Activated T-helper 1 cell treated with anti-CD3 and anti-CD28 coated beads, Interleukin-2, amount 50 U/mL, for 16 hours (primary cell): ENCODE measurements at places on chromosomes 3 and 15.

DNA sequence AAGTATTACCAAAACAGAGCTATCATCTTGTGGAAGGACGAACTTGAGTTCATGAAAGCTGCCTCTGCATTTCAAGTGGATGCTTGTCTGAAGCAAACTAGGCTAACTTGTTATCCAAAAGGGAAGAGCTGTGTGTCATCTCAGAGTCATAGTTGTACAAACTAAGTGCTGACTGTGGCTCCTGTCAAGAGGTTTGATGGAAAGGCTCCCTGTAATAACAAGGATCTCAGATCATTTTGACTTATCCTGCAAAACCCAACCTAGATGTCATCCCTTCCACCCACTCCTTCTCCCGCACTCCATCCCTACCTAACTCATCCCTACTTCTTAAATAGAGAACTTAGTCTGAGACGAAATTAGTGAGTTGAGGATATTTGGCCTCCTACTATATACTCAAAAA, 110.8 kb downstream of the NR2E3 start:
- no peak for DNase-seq

GRCh38 chr3:23372285-23372684, 169.2 kb downstream of the UBE2E2 start:
- no peak for DNase-seq

GRCh38 chr3:101043687-101044078, 50.5 kb upstream of the ABI3BP start:
- no peak for DNase-seq

DNA sequence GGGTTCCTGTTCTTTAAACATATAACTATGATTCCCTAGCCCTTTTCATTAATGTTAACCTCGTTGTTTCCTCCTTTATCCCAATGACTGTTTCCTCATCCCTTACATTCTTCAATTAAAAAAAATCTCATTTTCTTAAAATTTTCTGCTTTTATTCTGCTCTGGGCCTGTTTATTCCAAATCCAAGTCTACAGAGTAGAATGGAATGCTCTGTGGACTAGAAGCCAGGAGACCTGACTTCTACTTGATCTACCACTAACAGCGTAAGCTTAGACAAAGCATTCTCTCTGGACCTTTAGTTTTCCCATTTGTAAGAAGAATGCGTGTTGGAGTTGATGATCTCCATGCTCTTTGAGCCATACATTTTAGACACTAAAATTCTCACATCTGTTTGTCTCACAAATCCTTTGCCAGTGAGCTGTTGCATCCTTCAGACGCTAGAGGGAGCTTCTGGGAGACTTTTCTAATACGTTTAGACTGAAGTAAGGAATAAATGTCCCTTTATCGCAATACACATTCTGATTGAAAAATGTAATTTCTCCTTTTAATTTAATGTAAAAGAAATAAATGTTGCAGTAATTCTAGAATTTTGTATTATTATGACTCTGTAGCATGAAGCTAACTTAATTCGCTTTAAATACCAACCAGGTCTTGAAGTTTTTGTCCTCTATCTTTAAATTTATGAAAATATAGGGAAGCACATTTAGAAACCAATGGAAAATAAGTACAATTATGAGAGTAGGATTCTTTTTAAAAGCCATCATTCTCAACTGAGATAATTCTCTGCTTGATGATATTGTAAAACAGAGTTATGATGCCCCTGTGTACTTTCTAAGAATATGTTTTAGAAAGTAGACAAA, 21.7 kb upstream of the GMNC start:
- DNase-seq: no peak

GRCh38 chr15:47432826-47433225, 284.5 kb upstream of the SEMA6D start:
- no peak for DNase-seq

- DNase-seq: no peak
These were observed 440.9 kb downstream of the RBMS3 start for GRCh38 chr3:29721789-29722188.

DNA sequence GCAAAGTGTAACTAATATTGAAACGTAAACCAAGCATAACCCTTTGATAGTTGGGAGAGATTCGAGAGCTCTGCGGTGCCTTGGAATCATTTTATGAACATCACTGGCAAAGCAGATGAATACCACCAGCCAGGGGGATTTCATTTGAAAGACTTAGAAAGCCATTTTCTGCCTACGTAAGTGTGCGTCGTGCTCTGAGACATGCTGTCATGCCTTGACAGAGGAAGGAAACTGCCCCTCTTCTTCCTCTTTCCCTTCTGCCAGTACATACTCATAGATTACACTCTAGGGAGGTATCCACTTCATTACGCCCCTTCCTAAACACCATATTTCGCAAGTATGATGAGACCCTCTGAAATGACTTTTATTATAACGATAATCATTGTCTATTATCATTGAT, 3.3 kb upstream of the MTHFS start:
- no peak for DNase-seq

- DNase-seq: no peak
These were observed 36.7 kb upstream of the MFGE8 start for GRCh38 chr15:88949734-88950400.

- DNase-seq: no peak
These were observed 29.3 kb upstream of the COL6A5 start for GRCh38 chr3:130316169-130316568.

DNA sequence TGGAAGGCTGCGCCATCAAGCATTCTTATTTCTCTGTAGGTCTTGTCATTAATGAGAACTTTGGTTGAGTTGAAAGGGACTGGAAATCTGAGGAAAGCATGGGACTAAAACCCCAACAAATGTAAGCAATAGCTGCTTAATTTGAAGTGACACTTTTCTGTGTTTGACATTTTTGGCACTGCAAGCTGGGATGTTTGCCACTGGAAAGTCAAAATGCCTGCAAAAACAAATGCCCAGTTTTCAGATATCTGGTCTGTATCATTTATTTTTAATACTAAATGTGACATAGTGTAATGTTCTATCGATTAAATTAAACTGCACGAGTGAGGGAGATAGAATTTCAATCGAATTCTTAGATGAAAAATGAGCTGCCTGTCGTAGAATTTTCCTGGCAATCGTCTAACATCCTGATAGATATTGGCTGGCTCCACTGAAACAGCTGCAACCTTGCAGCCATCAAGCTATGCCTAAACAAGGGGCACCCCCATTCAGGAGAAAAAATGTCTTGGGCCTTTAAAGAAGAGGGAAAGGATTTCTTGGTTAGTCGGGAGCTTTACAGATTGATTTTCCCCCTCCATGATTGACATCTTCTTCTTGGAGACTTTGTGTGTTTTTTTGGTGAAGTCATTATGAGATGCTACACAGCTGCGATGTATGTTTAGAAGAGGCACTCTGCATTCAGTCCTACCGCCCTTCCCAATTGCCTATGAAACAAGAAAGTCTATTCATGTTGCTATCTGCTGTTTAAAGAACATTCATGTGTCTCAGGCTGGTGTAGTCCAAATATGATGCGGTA, 316.7 kb upstream of the TBL1XR1 start:
- no peak for DNase-seq

DNA sequence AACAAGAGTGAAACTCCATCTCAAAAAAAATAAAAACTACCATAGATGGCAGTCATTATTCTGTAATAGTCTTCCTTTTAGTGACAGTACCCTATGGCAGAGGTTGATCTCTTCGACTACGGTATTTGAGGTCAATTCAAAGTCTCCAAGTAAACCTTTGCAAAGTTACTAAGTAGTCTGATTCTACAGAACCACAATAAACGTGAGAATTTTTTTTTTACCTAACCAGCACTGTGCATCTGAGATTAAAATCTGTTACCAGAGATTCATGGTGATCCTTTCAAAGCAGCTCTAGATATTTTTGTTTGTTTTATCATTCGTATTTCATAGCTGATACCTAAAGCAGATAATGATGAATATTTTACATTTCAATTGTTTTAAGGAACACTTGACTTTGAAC, 86.6 kb upstream of the CHD2 start:
- no peak for DNase-seq

- DNase-seq: no peak
These were observed 4.2 kb downstream of the RARRES1 start for GRCh38 chr3:158728061-158728377.

DNA sequence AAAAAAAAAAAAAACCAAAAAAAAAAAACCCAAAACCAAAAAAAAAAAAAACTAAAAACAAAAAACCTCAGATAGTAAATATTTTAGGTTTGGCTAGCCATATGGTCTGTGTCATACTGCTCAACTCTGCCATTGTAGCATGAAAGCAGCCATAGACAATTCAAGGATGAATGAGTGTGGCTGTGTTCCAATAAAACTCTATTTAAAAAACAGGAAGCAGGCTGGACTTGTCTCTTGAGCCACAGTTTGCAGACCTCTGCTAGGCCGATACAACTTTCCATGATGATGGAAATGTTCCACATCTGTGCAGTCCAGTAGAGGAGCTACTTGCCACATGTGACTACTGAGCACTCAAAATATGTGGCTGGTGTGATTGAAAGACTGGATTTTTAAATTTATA, 11.1 kb downstream of the EFCAB12 start:
- no peak for DNase-seq

DNA sequence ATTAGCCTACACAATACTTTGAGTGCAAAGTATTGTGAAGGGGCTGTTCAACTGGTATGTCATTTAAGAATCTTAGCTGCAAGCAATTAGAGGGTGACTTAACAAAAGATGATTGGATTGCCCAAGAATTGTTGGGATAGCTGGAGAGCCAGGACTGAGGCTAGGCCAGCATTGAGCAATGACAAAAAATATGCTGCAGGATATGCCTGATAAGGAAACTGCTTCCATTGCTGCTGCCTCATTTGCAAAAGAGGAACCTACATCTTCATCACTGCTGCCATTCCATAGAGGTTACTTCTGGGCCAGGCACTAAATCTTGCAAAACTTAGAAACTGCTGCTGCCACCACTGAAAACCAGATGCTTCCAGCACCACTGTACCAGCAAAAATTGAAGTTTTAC, 108.0 kb upstream of the TBC1D5 start:
- DNase-seq: no peak

DNA sequence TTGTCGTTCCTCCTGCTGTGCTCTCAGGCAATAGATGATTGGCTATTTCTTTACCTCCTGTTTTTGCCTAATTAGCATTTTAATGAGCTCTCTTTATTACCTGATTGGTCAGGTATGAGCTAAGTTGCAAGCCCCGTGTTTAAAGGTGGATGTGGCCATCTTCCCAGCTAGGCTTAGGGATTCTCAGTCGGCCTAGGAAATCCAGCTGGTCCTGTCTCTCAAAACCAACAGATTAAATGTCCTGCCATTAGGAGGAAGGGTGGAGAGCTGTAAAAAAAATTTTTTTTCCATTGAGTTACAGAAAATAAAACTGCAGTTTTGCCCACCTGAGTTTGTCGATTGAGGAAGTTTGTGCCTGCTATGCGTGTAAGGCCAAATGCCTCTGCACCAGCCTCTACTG, 5.4 kb upstream of the ACSBG1 start:
- DNase-seq: no peak

GRCh38 chr3:173396191-173397041, 1.1 kb upstream of the NLGN1 start:
- DNase-seq: no peak

DNA sequence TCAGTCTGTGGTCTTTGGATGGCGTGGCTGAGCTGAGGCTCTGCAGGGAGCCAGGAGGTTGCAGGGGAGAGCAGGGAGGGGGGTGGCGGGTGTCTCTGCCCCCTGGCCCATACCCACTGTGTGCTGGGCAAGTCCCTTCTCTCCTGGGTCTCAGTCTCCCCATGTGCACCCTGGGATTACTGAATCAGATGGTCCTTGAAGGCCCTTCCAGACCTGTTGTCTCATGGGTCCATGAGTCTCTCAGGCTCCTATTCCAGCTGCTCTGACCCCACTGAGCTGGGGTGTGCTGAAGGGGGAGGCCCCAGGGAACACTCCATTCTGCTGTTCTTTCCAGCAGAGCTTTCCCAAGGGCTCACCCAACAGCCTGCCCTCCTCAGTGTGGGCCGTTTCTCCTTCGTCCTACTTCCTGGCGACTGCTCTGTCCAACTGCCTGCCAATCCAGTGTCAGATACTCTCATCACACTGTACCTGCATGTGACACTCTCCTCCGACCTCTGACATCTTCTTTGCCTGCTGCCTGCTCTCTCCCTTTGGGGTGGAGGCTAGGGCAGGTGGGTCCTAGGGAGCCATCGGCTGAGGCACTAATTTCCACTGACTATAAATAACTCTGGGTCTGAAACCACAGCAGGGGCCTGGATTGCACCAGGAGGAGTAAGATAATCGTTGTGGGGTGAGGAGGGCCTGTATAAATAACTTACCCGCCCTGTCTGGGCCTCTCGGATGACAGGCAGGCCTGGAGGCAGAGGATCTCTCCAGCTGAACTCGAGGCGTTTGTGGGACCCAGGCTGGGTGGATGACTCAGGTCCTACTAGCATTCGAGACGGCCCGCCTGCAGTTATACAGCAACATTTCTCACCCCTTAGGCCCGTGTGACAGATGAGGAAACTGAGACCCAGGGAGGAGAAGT, 67.1 kb downstream of the ATP2B2 start:
- DNase-seq: no peak

- DNase-seq: no peak
These were observed 83.4 kb downstream of the CLDN1 start for GRCh38 chr3:190238871-190239270.

DNA sequence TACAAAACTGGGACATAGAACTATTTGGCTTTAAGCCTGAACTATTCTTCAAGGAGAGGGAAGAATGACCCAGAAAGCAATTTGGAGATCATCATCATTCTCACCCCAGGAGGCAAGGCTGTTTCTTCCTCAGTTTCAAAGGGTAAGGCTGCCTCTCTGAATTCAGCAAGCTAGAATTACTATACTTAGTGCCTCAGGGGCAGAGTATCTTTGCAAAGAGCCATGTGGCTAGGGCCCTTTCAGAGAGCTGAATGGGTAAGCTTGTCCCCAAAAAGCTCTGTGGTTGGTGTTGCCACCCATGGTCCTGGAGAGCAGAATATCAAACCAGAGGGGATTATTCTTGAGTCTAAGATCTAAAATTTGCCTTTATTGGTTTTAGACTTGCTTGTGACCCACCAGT, 720.3 kb upstream of the ARPP21 start:
- DNase-seq: no peak

- no peak for DNase-seq
These were observed 235.8 kb downstream of the FHIT start for GRCh38 chr3:61015408-61015807.

GRCh38 chr15:41512940-41513505, 604 bp downstream of the LTK start:
- DNase-seq: no peak
